ENCODE measurements at places on chromosomes 1 and 21. TPM values are rescaled to one million over a fixed set of nuclear protein-coding genes. Genes with fewer than 3 reads are reported as not detected.

GRCh38 chr1:157371826-157372225 lies 180.5 kb downstream of the FCRL5 start:
- DNase-seq: no peak

TEX50 gene
- total RNA-seq: not detected

MPZ gene
- 1.2 TPM for total RNA-seq

- no peak for DNase-seq
Measured at GRCh38 chr1:52601519-52601918, 652 bp upstream of the GPX7 start.

ACTN2 gene
- 0.18 TPM for total RNA-seq

- peak; percentile 14 for DNase-seq
Measured at GRCh38 chr1:241821363-241821762, 26.6 kb upstream of the EXO1 start.

DNA sequence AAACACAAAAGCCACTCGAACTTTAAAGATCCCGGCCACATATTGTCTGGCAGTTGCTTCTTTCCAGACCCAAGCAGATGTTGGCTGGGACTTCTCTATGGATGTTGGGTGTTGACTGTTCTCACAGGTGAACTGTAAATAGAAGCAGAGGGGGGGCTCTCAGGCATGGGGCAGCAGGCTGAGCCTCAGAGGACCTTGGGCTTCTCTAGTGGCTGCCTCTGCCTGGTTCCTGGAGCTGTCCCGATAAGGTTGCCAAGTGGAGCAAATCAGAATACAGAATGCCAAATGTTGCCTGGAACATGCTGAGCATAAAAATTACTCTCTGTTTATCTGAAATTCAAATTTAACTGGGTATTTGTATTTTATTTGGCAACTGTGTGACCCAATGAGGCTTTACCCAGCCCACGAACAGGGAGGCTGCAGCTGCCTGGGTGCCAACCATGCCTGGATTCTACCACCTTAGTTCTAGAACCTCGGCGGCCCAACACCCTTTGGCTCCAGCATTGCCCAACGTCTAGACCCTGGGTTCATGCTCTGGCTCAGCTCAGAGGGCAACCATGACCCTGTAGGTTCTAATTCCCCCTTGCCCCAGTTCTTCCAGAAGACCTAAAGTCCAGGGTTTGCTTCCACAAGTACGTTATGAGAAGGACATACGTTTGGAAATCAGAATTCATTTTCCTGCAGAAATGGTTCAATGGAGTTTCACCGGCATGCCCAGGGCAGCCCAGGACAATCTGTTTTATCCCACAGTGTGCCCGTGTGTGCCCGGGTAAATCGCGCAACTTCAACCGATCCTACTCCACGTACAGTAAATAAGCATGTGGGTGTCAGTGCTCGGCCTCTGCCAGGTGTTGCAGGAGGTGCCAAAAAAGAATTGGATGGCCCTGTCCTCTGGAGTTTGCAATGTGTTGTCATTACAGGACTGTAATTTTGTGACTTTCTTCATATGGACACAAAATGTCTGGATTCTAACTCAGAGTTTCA lies 5.4 kb upstream of the SLC45A1 start:
- no peak for DNase-seq

- peak; percentile 19 for DNase-seq
Measured at GRCh38 chr1:155242805-155243358, 12.4 kb downstream of the ENTREP3 start.

CDA gene
- not detected for total RNA-seq

DNA sequence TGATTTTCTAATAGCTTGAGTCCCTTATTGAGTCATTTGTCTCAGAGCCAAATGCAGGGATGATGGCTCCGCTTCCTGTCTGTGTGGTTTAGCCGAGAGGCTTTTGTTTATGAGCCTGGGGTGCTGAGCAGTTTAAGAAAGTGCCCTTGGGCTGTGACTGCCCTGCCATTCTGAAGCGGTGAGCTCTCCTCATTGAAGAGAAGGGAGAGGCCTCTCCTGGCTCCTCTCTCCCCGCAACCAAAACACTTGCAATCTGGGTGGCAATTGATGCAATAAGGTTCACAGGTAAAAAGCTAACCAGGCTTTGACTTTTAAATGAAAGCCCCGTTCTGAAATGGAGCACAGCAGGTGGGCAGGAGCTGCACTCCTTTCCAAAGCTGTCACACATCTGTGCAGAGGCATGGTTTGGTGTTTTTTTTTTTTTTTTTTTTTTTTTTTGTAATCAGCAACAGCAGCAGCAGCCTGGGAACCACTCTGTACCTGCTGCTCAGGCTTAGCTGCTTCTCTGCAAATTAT lies 403.7 kb downstream of the SIPA1L2 start:
- DNase-seq: peak; percentile 15

BTF3L4 gene
- 28.4 TPM for total RNA-seq

- DNase-seq: no peak
Measured at GRCh38 chr1:167784876-167785550, 63.2 kb downstream of the MPZL1 start.

DNA sequence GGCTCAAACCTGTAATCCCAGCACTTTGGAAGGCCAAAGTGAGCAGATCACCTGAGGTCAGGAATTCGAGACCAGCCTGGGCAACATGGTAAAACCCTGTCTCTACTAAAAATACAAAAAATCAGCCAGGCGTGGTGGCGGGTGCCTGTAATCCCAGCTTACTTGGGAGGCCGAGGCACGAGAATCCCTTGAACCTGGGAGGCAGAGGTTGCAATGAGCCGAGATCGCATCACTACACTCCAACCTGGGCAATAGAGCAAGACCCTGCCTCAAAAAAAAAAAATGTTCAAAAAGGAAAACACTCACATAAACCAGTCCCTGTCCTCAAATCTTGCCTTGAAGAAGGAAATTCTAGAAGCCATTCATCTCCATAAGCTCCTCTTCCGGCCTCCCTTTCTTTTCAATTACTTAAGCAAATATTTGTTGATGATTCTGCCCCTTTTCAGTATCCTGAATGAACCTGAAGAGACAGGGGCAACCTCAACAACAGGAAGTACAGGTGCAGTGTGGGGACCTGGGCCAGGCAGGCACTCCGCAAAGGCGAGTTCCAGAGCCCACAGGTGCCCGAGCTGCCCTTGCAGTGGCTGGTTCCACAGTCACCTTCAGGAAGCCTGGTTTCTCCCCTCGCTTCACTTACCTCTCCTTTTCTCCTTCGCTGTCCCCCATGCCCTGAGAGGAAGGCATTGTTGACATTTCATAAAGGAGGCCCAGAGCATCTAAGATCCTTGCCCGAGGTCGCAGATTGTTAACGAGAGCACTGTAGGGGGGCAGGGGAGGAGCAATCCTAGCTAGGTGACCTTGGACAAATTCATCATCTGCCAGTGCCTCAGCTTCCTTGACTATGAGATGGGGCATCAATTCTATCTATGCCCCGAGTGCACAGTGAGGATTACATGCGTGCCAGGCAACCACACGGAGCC lies 8.9 kb upstream of the LEFTY1 start:
- no peak for DNase-seq

DNA sequence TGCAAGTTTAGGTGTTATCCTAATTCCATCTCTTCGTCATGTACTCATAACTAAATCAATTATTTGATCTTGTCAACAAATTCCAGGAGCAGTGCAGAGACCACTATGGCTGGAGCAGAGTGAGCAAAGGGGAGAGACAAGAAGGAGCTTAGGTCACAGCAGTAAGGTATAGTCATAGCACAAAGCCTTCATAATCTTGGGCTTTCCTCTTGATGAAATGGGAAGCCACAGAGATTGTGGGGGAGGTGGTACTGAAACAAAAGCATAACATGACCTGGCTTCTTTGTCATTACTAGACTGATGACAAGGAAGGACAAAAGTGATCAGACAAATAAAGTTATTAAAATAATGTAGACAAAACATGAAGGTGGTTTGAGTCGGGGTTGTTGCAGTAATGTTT lies 60.1 kb upstream of the PTGS2 start:
- DNase-seq: no peak

HENMT1 gene
- 4.1 TPM for total RNA-seq

DNA sequence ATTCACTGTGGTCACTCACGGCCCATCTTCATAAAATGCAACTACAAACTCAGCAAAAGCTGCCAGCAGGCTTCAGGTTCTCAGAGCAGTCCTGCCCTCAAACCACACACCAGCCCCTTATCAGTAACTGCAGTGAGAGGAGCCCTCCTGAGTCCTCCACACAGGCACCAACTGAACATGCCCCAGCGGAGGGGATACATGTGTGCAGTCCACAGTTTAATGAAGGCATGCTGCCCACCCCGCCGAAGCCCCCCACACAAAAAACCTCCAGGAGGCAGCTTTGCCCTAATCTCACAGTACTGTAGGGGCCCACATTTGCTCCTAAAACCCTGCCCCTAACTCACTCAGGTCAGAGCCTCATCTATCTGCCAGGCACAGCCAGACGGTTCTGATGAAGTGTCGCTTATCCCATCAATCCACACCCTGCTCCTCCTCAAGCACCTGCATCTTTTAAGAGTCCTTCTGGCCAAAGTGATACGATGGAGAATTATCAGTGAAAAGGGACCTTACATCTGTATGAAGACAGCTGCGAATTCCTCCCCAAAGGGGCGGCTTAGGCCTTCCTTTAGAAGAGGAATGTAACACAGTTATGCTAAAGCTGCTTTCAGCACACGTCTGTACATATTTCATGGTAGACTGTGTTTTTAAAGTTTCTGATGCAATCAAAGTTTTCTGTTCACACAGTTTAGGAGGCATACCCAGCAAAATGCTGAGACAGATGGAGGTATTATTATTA lies 3.5 kb downstream of the ABCB10 start:
- peak; percentile 23 for DNase-seq

ACTL8 gene
- not detected for total RNA-seq

SH2D5 gene
- total RNA-seq: 1.6 TPM

KRTAP11-1 gene
- not detected for total RNA-seq

GRCh38 chr1:55993646-55994318 lies 585.6 kb downstream of the PLPP3 start:
- no peak for DNase-seq

- DNase-seq: peak; percentile 39
Measured at GRCh38 chr1:67367370-67368045, 59.8 kb downstream of the IL12RB2 start.

KCNJ9 gene
- total RNA-seq: 0.08 TPM

GRCh38 chr1:206986402-206986801 lies 16.1 kb upstream of the FCAMR start:
- DNase-seq: no peak

DNA sequence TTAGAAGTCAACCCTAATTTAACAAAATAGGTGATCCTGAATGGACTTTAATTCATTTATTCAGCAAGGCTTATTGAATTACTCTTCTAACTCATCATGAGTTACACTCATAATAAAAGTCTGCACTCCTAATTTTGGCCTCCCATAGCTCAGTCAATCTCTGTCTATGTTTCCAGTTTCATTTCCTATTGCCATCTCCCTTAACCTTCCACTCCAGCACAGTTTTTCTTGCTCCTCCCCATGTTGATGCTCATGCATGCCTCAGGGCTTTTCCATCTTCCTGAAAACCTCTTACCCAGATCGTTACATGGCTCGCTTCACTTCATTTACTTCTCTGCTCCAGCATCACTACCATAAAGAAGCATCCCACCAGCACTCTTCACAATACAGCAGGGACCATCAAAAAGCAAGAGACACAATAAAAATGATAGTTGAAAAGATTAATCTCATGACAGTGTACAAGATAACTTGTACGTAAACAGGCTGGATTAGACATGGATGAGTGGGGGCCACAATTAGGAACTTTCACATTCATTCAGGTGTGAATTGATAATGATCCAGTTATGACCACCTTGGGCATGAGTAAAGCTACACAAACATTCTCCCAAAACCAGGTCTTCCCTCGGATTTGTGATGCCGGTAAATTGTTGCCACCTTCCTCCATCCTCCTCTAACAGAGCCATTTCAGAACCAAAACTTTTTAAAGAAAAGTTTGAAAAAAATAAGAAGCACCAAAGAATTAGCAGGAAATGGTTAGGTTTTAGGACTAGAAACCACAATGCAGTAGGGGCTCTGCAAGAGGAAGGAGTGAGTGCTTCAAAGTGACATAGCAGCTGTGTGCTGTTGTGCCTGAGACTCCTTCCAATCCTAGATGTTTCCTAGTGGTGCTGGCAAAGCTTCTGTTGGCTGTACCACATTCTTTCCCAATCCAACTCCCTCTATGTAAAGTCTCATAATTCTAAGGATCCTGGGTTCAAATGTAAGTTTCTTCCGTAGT lies 89.8 kb downstream of the OLFML2B start:
- DNase-seq: no peak

GRCh38 chr1:217193151-217193550 lies 437.7 kb downstream of the GPATCH2 start:
- no peak for DNase-seq

DNA sequence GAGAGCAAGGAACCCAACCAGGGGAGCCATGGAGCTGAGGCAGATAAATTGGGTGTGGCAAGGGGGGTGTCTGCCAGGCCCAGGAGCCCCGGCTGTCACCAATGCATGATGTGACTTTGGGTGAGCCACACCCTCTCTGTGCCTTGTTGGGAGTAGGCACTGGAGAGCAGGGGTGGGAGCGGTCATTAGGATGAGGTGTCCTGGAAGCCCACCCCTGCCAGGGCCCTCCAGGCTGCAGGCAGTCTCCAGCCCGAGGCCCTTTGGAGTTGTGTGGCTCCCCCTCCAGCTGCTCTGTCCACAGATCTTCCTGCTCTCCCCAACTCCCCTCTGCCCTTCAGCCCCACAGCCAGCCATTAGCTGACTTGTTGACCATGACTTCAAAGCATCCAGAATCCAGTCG lies 11.4 kb downstream of the MX2 start:
- DNase-seq: no peak

RGS13 gene
- not detected for total RNA-seq

ABCA4 gene
- 0.09 TPM for total RNA-seq

LGR6 gene
- total RNA-seq: not detected

CAMK1G gene
- 0.90 TPM for total RNA-seq

GRCh38 chr1:226697151-226697928 lies 41.7 kb downstream of the ITPKB start:
- peak; percentile 82 for DNase-seq

GRCh38 chr21:42010507-42011495 lies 641 bp upstream of the ZBTB21 start:
- no peak for DNase-seq

- DNase-seq: peak; percentile 23
Measured at GRCh38 chr1:47201179-47201578, 11.3 kb upstream of the PDZK1IP1 start.

DNA sequence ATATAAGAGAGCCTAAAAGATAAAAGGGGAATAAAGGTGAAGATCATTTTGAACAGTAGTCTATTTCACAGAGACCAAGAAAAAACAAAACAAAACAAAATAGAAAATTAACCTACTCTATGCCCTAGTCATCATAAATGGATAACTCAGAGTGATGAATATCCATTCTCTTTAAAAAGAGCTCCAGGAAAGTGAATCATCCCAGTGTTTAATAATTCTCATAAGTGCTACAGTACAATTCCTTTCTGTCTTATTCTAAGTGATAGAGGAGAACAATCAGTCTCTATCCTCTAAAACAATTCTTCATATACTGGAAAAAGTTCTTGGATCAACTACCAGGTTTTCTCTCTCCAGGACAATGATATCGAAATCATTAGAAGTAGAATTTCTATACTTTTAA lies 45.8 kb downstream of the GDAP2 start:
- DNase-seq: no peak
